ENCODE measurements at places on chromosomes 4 and X.

DNA sequence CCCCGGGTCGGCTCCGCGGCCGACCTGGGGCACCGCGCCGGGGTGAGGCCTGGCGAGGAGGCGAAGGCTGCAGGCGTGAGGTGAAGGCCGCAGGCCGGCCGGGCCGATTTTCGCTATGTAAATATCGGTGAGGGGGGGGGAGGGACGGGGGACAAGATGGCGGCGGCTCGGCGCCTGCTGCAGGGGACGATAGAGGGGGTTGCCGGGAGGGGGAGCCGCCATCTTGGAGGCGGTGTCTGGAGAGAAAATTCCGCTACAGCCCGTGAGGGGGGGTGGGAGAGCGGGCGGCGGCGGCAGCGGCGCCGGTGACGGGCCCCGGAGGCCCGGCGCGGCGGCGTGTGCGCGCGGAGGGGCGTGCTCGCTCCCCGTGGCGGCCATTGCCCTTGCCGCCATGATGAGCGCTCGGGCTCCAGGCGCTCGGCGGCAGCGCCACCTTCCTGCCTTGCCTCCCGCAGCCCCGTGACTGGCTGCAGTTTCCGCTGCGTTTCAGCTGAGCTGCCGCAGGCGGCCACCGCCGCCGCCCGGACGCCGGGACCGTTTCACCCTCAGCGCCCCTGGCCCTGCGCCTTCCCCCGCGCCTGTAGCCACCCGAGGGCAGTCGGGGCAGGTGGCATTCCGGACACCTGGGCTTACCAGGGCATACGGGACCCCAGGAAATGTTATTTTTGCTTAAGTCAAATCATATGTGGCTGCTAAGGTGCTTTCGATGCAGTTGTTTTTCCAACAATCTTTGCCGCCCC lies 692 bp downstream of the ZFX start:
- DNase-seq = peak; percentile 82

DNA sequence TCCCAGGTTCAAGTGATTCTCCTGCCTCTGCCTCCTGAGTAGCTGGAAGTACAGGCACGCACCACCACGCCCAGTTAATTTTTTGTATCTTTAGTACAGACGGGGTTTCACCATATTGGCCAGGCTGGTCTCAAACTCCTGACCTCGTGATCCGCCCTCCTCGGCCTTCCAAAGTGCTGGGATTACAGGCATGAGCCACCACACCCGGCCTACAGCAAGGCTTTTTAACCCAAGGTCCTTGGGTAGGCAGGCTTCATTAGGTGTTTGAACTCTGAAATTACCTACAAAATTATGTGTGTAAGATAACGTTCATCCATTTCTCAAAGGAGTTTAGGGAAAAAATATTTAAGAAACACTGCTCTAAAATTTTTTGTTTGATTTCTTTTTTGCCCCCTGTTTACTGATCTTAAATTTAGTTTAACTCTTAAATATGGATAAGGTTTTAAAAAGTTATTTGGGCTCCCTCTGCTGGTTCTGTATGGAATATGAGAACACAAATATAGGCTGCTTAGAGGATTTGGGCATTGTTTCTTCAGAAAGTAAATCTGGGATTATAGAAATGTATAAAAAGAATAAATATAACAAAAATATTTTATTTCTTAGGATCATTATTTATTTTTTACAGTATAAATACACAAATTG lies 92.8 kb downstream of the CBR4 start:
- no peak for DNase-seq

DNA sequence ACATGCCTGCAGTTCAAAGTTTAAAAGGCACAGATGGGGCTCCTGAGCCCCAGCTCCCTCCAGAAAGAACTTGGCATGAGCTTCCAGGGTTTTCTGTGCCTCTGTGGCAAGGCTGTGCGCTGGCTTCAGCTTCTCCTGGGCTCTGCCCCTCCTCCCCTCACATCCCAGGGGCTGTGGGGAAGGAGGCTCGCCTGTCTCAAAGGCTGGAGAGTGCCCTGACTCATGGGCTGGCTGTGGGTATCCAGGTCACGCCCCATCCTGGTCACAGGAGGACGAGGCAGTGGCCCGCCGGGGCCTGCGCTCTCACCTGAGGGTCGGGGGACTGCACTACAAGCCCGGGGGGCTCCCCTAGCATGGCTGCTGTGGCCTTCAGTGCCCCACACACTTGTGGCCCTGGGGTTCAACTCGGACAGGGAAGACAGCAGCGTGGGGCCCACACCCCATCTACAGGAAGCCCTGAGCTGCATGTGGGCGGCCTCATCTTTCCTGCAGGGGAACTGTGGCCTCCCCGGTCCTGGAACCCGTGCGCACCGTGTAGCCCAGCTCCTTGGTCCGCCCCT lies 17.9 kb downstream of the LRPAP1 start:
- DNase-seq = no peak

- DNase-seq = no peak
Observed at GRCh38 chr4:161203865-161204264, 959.9 kb downstream of the FSTL5 start.

DNA sequence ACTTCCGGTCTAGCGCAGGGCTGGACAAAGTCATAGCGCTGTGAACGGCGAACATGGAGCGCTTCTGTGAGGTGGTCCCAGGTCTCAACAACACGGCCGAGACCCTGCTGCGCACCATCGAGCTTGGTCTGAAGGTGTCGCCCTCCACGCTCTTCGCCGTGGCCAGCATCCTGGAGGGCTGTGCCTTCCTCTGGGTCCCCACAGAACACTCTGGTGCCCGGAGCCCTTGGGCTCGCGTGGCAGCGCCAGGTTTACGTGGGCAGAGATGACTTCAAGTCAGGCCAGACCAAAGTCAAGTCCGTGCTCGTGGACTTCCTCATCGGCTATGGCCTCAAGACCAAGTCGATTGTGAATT lies 128.6 kb downstream of the ANAPC4 start:
- DNase-seq = no peak

DNA sequence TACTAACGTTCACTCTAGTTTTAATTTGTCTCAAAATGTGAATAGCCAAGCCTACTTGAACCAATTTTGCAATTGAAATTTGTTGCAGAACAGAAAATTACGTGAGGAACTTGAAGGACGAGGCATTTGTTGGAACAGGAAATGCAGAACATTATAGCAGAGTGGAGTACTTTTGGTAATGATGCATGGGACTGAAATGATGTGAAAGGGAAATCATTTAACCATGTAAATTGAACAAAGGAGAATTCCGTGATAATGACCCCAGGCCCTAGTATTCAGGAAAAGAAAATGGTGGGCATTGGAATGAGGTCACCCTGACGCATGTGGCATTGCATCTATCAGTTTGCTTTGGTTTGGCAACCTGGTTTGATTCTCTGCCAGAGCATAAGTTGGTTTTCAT lies 44.9 kb upstream of the BEND4 start:
- no peak for DNase-seq

DNA sequence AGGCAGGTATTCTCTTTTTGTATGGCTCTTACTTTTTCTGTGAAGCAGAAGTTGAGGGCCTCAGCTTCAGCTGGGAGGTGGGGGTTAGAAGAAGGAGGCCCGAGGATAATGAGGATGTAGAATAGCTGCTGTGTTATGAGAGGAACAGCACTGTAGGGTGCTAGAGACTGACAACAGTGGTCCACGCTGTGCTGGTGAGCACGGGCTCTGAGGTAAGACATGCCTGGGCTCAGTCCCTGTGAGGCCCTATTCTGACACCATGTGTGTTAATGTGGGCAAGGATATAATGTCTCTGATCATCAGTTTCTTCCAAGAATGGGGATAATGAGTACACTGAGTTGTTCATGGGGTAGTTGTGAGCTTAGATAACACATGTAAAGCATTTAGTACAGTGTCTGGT lies 55.3 kb upstream of the SFRP2 start:
- no peak for DNase-seq

DNA sequence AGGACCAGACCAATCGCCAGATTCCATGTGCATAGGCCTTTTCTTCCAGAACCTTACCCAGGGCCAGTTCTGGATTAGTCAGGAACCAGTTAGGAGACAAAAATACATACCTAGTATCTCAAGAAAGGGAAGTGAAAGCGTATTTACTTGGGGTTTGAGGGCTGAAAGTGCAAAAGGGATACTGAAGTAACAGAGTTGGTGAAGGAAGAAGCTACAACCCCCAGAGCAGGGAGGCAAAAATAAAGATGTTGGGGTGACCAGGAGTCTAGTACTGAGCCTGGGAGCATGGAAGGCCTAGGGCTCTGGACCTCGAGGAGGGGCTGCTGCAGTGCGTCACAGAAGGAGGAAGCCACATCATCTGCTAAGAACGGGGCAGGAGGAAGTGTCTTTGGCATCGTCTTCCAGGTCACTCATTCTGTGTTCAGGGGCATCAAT lies 38.3 kb downstream of the TKTL1 start:
- DNase-seq = no peak

- no peak for DNase-seq
Observed at GRCh38 chr4:8198206-8198905, 734 bp upstream of the SH3TC1 start.

DNA sequence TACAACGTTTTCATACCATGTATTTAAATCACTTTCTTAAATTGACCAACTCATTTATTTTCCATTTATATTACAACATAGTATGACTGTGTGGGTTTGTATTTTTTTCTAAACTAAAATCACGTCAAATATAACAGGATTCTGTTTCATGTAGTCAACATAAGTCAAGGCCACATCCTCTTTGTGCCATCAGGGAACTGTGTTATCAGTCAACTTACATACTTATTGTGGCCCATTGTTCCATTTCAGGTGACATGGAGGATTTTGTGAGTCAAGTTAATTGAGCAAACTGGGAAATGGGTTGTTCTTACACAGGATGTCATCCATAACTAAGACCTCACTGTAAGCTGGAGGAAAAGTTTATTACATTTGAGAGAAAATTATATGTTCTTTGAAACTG lies 35.9 kb downstream of the STK26 start:
- no peak for DNase-seq

DNA sequence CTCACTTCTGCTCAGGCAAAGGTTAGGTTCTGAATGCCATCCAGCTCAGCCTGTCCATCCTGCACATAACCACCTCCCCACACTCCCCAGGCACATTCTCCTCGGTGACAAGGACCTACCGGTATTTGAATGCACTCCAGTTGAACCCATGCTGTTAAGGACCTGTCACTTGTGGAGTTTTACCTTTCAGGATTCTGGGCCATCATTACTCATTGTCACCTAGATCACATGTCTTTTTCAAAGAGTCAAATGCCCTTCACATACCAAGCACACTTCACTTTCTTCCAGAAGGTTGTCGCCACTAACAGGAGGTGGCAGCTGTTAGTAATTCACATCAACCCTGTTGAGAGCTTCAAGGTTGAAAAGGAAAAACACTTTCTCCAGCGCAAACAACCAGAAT lies 218.3 kb downstream of the SOWAHB start:
- DNase-seq = no peak

GRCh38 chr4:38665551-38666411 lies 1.8 kb downstream of the KLF3 start:
- no peak for DNase-seq

- DNase-seq = no peak
Observed at GRCh38 chrX:152810403-152810802, 20.2 kb downstream of the CETN2 start.

DNA sequence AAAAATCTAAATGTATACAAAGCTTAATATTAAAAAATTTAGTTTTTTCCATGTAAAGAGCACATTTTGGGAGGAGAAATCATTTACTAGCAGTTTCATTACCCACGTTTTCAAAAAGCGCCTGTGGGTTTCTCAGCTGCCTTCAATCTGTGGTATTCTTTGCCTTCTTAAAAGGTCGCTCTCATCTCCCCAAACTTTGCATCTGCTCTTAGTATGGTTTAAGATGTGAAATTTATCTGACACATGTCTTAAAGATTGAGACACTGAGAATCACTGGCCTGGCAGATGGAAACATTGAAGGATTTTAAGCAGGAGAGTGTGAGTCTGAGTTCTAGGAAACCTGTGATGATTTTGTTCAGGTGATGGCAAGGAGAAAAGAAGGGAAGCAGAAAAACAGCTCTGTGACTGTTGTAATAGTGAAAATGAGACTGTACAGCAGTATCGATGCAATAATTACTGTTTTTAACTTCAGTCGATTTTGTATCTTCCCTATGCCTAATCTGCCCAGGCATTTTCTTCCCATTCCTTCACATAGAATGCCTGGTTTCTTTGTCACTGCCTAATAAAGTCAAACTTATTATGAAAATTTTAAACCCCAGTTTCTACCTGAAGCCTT lies 75.9 kb downstream of the PAQR3 start:
- DNase-seq = no peak

DNA sequence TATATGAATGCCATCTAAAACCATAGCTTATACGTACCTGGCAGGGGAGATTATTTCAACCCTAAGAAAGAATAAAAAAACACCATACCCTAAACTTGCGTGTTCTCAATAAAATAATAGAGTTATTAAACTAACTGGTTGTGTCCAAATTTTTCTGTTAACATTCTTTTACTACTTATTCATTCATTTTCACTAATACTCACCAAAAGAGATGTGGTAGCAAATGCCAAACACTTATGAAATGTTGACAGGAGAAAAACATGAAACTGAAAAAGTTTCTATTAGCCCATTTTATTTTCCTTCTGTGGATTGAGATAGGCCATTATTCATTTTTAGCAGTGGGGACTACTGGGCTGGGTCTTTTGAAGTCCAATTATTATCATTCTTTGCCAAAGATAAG lies 102.0 kb downstream of the TSPAN5 start:
- no peak for DNase-seq

- no peak for DNase-seq
Observed at GRCh38 chrX:41599507-41599906, 89.3 kb upstream of the GPR34 start.

DNA sequence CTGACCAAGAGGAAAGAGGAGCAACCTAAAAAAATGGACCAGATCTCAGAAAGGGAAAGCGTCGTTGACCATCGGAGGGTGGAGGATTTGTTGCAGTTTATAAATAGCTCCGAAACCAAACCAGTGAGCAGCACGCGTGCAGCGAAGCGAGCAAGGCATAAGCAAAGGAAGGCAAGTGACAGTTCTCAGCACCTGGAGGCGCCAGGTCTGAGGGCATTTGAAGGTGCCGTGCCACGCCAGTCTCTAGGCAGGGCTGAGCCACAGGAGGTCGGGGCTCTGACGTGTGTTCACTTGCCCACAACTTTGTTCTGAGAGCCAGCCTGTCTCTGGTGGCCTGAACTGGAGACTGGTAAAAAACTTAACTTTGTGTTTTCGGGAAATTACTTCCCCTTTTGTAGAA lies 59.7 kb downstream of the TNIP2 start:
- no peak for DNase-seq

GRCh38 chrX:112979879-112980278 lies 139.2 kb upstream of the AMOT start:
- no peak for DNase-seq

- DNase-seq = no peak
Observed at GRCh38 chrX:7252013-7252610, 104.2 kb upstream of the PUDP start.

DNA sequence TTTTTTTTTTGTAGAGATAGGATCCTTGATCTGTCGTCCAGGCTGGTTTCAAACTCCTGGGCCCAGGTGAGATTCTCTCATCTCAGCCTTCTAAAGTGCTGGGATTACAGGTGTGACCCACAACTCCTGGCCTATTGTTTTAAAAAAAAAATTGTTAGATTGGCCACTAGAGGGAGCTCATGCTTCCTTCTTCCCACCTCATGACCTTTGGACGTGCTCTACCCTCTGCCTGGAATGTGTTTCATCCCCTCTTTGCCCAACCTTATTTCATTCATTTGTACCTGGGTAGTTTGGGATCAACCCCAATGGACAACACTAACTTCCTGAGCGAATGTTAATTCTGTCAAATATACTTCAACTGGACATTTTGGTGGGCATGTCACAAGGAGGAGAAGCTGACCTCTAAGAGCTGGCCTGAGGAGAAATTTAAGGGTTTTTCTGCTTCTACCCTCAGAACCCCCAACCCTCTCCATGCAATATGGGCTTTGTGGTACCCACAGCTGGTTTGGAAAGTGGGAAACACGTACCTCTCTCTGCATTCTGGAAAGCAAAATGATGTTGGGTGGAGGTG lies 6.4 kb downstream of the PPEF2 start:
- DNase-seq = no peak
